ENCODE measurements at places on chromosomes 16 and 17. TPM values are rescaled to one million over a fixed set of nuclear protein-coding genes. Genes with fewer than 3 reads are reported as not detected.

The ABCC3 gene
- total RNA-seq, result 4.6 TPM

The NUPR1 gene
- under 0.01 TPM for total RNA-seq

The GDPD3 gene
- total RNA-seq, result 0.81 TPM

The MARVELD3 gene
- total RNA-seq, result not detected

The CTF1 gene
- 0.09 TPM for total RNA-seq

The OR2C1 gene
- total RNA-seq, result not detected

The EVPL gene
- total RNA-seq, result not detected

The CDH16 gene
- not detected for total RNA-seq

The TBX21 gene
- not detected for total RNA-seq

The SYT17 gene
- total RNA-seq, result 0.72 TPM

The TEX19 gene
- under 0.01 TPM for total RNA-seq

The CDRT15L2 gene
- not detected for total RNA-seq

All from endothelial cell of coronary artery (primary cell).